ENCODE measurements at places on chromosomes 16 and 17. TPM values are rescaled to one million over a fixed set of nuclear protein-coding genes. Genes with fewer than 3 reads are reported as not detected.

The HOXB2 gene
- total RNA-seq, result 10.8 TPM

The OTOP3 gene
- not detected for total RNA-seq

The GFAP gene
- not detected for total RNA-seq

The ABCC12 gene
- total RNA-seq, result not detected

The ANKRD40CL gene
- 0.27 TPM for total RNA-seq

The TPSD1 gene
- 0.54 TPM for total RNA-seq

The CORO1A gene
- total RNA-seq, result 246 TPM

The ST6GALNAC1 gene
- 1.6 TPM for total RNA-seq

The KRTAP2-1 gene
- total RNA-seq, result not detected

The AKAP1 gene
- total RNA-seq, result 42.8 TPM

The KRT39 gene
- total RNA-seq, result under 0.01 TPM

The SPATA22 gene
- 0.27 TPM for total RNA-seq

The PRAC1 gene
- total RNA-seq, result not detected

The KRT12 gene
- total RNA-seq, result not detected

The CCL4 gene
- 1.6 TPM for total RNA-seq

The FOXK2 gene
- 47.9 TPM for total RNA-seq

The MLST8 gene
- total RNA-seq, result 87.5 TPM

The SRCAP gene
- 30.4 TPM for total RNA-seq

The PRSS33 gene
- not detected for total RNA-seq

GRCh38 chr16:53121043-53121620 lies 66.3 kb downstream of the CHD9 start:
- DNase-seq, result no peak

GRCh38 chr17:80195671-80196529 lies 24.2 kb downstream of the SGSH start:
- DNase-seq, result peak; percentile 26

GRCh38 chr16:65600629-65601028 lies 478.8 kb upstream of the CDH11 start:
- no peak for DNase-seq

DNA sequence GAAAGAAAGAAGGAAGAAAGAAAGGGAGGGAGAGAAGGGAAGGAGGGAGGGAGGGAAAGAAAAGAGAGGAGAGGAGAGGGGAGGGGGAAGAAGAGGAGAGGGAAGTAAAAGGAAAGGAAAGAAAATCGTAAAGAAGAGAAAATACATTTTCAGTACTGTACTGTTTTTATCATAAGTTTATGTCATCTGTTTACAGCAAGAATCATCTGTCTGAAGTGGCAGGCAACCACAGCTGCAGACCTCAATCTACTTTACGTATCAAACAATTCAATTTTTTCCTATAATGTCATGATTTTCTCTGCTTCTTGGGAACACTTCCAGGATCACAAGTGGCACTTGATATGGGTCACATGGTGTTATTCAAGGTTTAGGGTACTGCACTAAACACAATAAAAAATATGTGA lies 58.3 kb downstream of the USP32 start:
- DNase-seq, result no peak

DNA sequence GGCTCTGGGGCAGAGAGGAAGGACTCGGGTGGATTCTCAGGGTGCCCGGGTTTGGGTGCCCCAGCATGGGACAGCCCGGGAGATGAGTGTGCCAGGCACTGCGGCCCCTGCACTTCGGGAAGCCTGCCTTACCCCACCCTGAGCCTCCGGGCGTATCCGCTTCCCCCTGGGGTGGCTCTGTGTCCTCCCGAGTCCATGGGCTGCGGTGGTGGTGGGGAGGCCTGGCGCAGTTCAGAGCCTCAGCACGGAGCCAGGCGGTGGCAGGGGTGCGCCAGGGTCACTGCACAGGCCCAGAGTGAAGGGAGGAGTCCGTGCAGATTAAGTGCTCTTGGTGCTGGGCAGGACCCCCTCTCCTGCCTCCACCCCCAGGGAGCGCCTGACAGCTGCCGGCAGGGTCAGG lies 20.7 kb downstream of the MYBBP1A start:
- no peak for DNase-seq

DNA sequence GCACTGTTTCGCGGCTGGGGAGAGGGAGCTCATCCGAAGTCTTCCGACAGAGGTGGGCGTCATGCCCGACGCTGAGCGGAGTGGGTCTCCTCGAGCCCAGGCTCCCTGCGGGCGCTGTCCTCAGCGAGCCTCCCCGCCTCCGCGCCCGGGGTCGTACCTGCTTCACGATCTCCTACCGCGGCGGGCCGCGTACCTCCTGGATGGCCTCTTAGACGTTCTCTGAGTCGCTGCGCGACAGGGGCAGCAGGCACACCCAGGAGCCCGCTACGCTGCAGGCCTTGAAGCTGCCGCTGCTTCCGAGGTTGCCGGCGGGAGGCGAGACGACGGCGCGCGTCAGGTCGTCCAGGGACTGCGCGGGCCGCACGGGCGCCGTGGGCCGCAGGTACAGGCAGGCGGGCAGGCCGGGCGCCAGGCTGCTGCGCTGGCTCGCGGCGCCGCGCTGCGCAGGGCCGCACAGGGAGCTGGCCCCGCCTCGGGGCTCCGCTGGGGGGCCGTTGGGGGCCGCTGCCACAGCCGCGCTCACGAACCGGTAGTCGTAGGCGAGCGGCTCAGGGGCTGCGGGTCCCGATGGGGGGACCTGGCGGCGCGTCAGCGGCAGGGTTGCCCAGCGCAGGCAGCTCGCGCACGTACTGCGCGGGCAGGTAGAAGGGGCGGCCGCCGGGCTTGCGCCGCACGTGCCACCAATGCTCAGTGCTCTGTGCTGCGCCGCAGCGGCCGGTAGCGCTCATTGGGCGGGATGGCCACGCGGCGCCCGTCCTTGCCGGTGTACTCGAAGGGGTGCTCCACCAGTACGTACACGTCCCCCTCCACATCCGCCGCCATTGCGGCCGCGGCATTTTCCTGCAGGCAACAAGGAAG lies 116.4 kb upstream of the SMURF2 start:
- DNase-seq, result no peak

GRCh38 chr17:273981-274832 lies 78.4 kb downstream of the RPH3AL start:
- DNase-seq, result no peak

DNA sequence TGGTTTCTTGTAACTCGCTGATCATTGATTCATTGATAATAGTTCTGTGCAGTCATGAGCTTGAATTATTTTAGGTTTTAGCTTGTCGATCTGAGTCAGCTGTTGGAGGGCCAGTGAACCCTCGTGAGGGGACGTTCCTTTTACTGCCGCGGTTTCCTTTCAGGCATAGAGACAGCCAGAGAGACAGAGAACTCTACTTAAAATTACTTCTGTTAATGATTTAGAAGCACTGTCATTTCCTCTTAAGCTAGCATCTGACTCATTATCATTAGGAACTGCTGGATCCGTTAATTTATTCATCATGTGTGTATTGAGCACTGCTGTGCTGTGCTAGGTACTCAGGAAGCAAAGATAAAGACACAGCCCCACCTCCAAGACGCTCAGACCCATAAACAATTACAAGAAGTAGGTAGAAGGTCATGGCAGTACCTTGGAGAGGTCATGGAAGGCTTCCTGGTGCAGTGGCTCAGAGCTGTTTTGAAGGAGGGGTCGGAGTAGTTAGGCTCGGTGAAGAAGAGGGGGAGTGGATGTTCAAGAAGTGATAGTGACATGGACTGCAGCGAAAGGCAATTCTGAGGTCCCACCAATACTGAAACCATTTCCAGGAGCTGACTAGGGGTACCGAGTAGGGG lies 3.3 kb downstream of the PGS1 start:
- DNase-seq, result peak; percentile 72

DNA sequence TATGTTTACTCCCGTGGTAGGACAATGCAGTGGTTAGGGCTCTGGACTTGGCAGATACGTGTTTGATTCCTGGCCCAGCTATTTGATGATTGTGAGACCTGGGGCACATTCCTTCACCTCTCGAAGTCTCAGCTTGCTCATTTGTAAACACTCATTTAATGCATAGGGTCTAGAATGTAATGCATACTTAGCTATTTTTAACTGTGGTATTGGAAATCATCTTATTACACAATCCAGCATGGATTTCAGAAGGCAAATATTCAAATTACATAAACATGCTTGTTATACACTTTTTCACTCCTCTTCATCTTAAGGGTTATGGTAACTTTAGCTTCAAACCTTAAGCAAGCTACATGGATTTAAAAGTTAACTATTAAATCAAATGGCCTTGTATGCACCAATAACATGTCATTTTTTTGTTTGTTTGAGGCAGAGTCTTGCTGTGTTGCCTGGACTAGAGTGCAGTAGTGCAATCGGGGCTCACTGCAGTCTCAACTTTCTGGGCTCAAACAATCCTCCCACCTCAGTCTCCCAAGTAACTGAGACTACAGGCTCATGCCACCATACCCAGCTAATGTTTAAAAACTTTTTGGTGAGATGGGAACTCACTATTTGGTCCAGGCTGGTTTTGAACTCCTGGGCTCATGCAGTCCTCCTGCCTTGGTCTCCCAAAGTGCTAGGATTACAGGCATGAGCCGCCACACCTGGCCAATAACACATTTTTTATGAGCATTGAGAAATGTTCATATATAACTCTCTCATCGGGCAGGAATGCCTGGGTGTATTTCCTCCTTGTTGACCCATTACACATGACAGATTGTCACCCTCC lies 52.5 kb downstream of the VAT1L start:
- DNase-seq, result no peak

DNA sequence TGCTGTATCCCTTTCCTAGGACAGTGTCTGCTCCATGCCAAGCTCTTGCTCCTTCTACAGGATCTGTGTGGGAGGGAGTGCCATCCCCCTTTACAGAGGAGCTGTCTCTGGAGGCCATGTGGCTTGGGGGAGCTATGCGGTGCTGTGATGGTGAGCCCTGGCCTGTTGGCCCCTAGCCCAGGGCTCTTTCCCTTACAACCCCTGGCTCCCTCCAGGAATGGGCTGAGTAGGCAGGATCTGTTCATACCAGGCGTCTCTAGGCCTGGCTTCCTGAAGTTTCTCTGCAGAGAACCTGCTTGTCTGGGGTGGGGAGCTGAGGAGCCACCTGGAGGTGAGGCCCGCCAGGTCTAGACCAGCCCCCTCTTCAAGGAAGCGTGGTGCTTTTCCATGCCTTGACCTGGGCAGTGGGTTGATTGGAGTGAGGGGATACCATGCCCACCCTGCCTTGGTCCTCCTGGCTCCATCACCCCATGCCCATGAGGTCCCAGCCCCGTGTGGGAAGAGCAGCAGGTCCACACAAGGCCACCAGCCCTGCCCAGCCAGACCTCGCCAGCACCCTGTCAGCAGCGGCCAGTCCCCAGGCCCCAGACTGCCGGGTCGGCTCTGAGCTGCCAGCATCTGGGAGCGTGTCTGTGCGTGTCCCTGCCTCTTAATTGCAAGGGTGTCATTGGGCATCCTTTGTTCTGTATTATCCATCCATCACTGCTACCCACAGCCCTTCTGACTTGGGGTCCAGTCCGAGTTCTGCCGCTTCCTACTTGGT lies 14.7 kb downstream of the LLGL2 start:
- DNase-seq, result no peak

DNA sequence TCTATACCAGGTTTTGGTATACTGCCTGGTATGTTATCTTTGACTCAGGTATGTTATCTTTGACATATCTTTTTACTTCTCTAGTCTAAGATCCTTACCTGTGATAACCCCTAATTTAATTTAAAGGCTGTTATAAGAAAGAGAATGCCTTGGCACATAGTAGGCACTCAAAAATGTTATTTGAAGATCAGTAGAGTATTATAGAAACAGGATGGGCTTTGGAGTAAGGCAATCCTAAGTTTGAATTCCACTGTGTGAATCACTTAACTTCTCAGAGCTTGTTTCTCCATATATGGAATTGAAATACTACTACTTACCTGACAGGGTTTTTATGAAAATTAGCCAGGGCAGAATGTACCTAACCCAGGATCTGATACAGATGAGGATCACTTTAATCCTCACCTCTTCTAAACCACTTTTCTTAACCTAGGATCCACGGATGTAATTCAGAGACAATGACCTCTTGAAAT lies 1.2 kb downstream of the BRIP1 start:
- no peak for DNase-seq

DNA sequence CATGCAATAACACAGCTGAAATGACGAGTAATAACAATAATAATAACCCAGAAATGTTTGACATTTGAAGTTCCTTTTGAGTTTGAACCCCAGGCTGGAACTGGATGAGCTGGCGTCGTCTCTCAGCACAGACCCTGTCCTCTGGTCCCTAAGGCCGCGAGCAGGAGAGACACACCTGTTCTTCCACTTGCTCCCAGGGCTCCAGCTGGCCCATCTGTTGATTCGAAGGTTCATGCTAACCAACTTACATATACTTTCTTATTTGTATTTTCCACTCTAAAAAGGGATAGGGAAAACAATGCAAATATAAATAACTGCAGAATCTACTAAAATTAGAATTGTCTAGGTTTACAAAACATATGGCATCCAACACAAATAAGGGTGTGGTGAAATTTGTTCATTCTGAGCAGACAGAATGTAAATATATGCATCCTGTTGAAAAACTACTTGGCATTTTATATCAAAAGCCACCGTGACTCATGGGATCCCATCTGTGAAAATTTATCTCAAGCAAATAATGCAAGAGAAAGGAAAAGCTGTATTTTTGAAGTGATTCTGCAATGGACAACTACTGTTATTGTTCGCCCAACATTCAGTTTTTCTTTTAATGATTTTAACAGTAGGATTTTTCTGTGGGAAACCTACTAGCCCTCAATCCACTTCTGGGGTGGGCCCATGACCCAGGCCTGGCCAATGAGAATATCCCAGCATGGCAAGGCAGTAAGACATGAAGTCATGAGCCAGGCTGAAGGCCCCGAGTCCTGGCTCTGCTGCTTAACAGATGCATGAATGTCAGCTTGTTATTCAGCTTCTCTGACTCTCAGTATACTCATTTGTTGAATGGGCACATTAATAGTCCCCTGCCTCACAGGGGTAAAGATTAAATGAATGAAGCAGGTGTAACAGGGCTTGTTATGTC lies 13.2 kb upstream of the RGS9 start:
- DNase-seq, result no peak

DNA sequence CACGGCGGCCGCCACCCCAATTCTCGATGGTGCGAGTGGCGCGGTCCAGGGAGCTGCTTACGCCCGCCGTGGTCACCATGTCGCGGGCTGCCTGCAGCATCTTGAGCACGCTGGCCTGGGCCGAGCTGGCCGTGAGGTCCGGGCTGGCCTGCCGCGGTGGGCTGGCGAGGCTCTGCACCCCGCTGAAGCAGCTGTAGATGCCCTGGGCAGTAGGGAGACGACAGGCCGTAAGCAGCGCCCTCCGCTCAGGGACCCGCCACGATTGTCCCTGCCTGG lies 16.4 kb downstream of the GRIN2C start:
- DNase-seq, result no peak

DNA sequence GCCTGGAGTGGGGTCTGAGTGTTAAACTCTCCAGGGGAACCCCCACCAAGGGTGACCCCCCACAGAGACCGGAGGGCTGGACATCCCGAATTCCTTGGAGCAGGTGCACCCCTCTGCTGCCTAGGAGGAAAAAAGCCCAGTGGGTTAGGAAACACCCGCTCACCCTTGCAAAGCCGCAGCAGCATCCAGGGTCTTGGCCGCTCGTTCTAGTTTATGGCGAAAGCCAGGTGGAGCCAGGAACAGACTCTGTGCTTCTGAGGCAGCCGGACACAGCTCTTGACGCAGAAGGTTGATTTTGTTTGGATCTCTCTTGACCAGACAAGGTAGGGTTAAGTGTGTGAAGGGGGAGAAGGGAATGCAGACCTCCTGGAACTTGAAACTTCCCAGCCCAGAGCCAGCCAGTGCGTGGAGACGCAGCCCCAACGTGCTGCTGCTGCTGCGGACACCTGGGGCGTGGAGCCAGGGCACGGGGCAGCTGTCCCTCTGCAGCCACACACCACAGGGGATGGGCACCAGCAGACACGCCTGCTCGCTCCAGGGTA lies 154.5 kb downstream of the LAT start:
- no peak for DNase-seq

GRCh38 chr17:70539132-70539924 lies 370.0 kb downstream of the KCNJ2 start:
- no peak for DNase-seq
